Bronchial smooth muscle cell (primary cell): ENCODE measurements at places on chromosomes 11 and 22. TPM values are rescaled to one million over a fixed set of nuclear protein-coding genes. Genes with fewer than 3 reads are reported as not detected.

Gene CCDC83
- total RNA-seq = not detected in 2 replicates

Gene TCN1
- not detected in 2 replicates for total RNA-seq

Gene CHRM1
- total RNA-seq = 0.09 TPM in 1 of 2 replicates, not detected in the other

Gene ZFTA
- total RNA-seq = 17.3 and 28.0 TPM in 2 replicates

Gene OR51F2
- not detected in 2 replicates for total RNA-seq

Gene CYTH4
- total RNA-seq = 0.26 and 0.32 TPM in 2 replicates

Gene GAL
- 0.09 and 0.47 TPM in 2 replicates for total RNA-seq

Gene NRIP3
- 3.0 and 15.9 TPM in 2 replicates for total RNA-seq

Gene RFPL3
- not detected in 2 replicates for total RNA-seq

Gene AGBL2
- total RNA-seq = 1.1 and 3.7 TPM in 2 replicates

Gene MRGPRX3
- not detected in 2 replicates for total RNA-seq

Gene TXNRD2
- total RNA-seq = 18.6 and 21.9 TPM in 2 replicates
